ENCODE measurements at places on chromosomes 12 and 14.
A peak's percentile ranks its signal among the peaks of the same experiment; 100 is the strongest.

DNA sequence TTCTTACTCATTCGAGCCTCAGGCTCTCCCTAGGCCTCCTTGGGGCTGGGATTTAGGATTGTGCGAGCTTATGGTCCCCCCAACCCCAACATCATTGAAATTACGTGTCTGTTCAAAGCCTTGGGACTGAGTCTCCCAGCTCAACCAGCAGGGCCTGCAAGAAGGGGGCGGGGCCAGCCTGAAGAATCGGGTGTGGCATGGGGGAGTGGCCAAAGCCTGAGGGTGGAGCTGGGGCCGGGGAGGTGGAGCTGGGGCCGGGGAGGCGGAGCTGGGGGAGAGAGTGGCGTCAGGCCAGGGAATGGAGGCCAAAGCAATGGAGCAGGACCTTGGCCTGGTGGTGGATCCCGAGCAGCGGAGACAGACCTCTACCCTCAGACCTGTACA lies 24.3 kb upstream of the HSPB8 start:
- DNase-seq: no peak

DNA sequence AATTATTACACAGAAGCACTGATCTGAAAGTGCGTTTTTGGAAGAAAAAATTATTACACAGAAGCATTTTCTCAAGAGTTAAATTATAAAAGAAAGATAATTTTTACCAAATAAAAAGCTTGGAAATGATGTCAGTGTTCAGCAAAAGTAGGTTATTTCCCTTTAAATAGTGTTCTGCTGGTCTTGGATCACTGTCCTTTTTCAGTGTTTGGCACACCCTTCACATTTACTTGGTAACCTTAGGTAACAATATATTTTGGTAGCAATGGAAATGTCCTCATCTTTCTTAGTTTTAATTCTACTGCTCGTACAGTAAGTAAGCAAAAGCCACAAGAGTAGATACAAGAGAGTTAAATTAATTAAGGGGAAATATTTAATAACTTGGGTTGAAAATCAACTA lies 40.3 kb downstream of the FERMT2 start:
- no peak for DNase-seq

DNA sequence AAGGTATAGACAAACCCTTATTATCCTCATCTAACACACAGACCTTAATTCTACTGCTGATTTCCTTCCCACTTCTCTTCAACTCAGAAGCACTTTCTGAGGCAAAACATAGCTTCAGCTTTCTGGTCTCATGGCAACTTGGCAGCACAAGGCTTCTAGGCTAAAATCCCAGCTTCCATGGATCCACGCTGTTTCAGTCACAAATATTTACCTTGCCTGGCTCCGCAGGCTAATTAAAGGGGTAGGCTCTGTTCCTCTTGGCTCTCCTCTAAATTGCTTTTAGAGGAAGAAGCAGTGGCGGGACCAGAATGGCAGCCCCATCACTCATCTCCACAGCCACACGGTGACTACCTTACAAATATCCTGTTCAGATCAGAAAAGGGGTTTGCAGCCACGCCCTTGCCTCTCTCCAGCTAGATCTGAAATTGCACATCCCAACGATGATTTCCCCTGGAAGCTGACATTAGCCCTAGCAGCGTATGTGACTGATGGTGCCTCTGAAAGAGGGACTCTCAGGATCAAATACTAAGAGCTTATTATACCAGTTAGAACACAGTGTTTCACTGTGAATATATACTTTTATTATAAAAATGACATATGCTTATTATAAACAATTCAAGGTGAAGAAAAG lies 221.5 kb upstream of the NUDT4 start:
- DNase-seq: no peak

DNA sequence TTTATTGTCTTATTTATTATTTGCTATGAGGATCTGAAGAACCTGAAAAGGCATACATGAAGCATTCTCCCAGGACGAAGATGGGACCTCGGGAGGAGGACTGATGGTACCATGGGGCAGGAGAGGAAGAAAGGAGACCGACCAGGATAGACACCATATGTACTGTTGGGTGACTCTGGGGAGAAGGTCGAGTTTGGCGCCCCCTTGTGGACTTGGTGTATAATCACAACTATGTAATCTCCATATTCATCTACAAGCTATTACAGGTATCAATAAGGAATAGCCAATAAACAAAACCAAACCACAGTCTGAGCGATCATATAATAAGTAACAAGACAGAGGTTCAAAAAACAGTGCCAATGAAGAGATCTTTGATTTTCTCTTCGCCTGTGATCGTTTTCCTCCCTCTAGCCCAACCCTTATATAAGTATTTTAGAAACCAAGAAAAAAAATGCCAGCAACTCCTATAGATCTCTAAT lies 139.1 kb downstream of the SPTSSA start:
- peak; percentile 48 for DNase-seq

GRCh38 chr14:85071447-85071846 lies 458.5 kb upstream of the FLRT2 start:
- no peak for DNase-seq

GRCh38 chr14:105503296-105503640 lies 12.2 kb downstream of the TEDC1 start:
- DNase-seq: no peak

- DNase-seq: no peak
These were observed 163.9 kb downstream of the RBM19 start for GRCh38 chr12:113802000-113802749.

DNA sequence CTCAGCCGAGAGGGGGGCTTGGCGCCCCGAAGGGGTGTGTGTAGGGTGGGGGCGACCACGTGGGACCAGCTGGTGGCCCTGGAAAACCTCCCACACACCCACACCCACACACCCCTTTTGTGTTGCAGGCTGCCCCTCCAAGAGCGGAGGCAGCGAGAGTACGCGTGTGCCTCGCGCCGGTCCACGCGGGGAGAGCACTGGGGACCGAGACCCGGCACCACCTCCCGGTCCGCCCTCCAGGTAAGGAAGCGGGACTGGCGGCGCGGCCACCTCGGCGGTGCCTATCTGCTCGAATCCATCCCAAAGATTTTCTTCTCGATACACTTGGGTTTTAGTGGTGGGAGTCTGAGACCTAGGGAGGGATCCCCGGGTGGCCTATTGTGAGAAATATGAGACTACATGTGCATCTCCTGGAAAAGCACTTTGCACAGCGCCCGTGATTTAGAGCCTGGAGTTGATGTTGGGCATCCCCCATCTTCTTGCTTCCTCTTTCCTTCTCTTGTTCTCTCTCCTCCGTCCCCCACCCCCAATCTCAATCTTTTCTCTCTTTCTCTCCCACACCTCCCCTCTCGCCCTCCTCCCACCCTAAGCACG lies 393 bp downstream of the SYT1 start:
- no peak for DNase-seq

- no peak for DNase-seq
These were observed 1.7 kb downstream of the FGFR1OP2 start for GRCh38 chr12:26939953-26940352.
